SK-N-SH (cell line): ENCODE measurements at places on chromosomes 7 and 10.

GRCh38 chr10:103427866-103428265 is 24.3 kb downstream of the CALHM2 start:
- DNase-seq: no peak

DNA sequence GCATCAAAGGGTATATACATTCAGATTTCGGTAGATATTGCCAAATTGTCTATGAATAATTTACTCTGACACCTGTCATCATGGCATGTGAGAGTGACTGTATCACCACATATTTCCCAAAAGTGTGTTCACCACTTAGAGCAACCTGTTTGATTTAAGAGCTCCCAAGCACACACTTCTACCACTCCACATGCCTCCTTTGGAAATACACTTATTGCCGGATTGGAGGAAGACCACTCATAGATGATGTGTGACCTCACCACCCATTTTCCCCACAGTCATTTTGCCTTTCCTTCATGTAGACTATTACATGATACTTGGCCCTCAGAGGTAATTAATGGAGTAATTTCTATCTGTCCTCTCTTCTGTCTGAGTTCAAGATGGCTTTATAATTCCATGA is 75.5 kb downstream of the SLC16A9 start:
- DNase-seq: no peak

- DNase-seq: no peak
Measured at GRCh38 chr7:155825336-155825735, 13.1 kb upstream of the SHH start.

DNA sequence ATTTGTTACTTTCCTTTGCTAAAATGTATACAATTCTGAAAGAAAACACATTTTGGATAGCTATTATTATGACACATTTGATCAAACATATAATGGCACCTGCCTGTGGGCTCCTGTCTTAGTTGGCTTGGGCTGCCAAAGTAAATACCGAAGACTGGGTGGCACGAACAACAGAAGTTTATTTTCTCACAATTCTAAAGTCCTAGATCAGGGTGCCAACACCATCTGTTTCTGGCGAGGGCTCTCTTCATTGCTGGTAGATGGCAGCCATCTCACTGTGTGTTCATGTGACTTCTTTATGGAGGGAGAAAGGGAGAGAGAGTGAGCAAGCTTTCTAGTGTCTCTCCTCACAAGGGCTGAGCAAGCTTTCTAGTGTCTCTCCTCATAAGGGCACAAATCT is 195.8 kb upstream of the FAM3C start:
- no peak for DNase-seq

DNA sequence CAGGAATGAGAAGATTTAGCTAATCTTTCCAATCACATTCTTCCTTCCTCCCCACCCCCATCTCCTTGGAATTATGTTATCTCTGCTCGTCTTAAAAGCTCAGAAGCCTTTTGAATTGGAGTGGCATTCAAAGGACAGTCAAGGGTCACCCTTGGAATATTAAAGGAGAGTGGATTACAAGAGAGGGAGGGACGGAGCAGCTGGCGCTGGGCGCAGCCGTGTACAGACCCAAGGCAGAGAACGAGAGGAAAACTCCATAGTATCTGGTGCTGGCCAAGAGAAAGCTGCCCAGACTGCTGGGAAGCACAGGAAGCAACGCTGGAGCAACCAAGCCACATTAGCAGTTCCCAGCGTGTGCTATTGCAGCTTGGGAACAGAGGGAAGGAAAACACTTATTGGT is 95.7 kb downstream of the POU6F2 start:
- no peak for DNase-seq

DNA sequence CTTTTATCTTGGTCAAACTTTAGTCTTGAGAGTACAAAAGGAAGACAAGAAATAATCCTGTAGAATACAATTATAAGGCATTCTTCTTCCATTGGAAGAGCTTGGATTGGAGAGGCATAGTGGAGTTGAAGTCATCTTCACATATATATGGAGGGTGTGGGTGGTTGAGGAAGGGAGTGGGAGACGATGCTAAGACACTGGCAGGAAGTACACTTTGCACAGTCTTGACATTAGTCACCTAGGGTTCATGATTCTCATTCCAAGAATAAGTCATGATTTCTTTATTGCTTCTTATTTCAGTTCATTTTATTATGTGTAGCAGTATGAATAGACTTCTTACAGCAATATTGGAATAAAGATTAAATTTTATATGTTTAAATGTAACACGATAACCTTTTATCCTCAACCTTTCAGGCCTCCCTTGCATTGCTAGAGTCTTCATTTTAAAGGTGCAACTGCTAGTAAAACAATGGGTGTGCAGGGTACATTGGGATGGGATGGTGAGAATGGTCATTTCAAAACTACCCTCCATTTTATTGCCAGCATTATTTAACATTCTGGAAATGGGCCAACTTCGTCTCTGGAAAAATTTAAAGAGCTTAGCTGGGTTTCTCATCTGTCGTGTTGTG is 12.3 kb upstream of the SLC26A3 start:
- DNase-seq: no peak
